ENCODE measurements at places on chromosomes 2 and 18. TPM values are rescaled to one million over a fixed set of nuclear protein-coding genes. Genes with fewer than 3 reads are reported as not detected.

Gene GPR75
- 1.6 TPM for total RNA-seq

Gene LTBP1
- 75.9 TPM for total RNA-seq

Gene DYNAP
- not detected for total RNA-seq

Gene GCA
- 40.6 TPM for total RNA-seq

Gene HMSD
- total RNA-seq, result 0.18 TPM

Gene PLEK
- 7.6 TPM for total RNA-seq

Gene FOXI3
- 0.06 TPM for total RNA-seq

Gene SPATA3
- not detected for total RNA-seq

Gene LHCGR
- total RNA-seq, result 1.3 TPM

Gene CACNB4
- total RNA-seq, result 15.1 TPM

Gene RSAD2
- 7.2 TPM for total RNA-seq

Gene REG3A
- not detected for total RNA-seq

Gene TDRD15
- total RNA-seq, result 0.06 TPM

Gene CNDP1
- total RNA-seq, result 0.23 TPM

Gene EPB41L3
- total RNA-seq, result 63.1 TPM

Gene GNLY
- total RNA-seq, result not detected

Gene MERTK
- 17.3 TPM for total RNA-seq

Gene UPP2
- total RNA-seq, result 2.4 TPM

Gene CYRIA
- 3.7 TPM for total RNA-seq

Gene MPP4
- total RNA-seq, result 0.23 TPM

Gene GPR17
- 0.18 TPM for total RNA-seq

Gene DNER
- 44.3 TPM for total RNA-seq

Gene LBX2
- total RNA-seq, result 1.1 TPM

Gene ANKRD30B
- not detected for total RNA-seq

Gene SLC16A14
- total RNA-seq, result 10.1 TPM

Gene GTF2A1L
- total RNA-seq, result 3.9 TPM

Gene UGT1A5
- total RNA-seq, result not detected

Gene G6PC2
- 0.23 TPM for total RNA-seq

All from metanephros (tissue), 2 donors.